ENCODE measurements at places on chromosomes 12 and 14.

- no peak for DNase-seq
Measured at GRCh38 chr14:75323571-75323970, 44.9 kb downstream of the FOS start.

DNA sequence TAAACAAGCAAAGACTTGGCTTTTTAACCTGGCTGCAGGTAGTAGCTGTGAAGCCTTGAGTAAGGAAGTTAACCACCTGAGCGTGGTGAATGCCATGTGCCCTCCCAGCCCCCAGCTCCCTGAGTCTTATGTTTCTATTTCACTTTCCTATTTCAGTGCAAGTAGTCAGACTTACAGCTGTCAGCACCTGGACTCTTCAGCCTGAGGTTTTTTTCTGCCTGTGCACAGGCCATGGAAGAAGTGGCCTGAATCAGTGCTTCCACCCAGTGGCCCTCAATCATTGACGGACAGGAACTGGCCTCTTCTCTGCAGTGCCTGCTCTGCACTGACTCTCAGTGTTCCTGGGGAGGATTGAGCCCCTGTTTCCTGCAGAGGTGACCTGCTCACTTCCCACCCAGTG is 796.4 kb downstream of the MED13L start:
- peak; percentile 20 for DNase-seq

DNA sequence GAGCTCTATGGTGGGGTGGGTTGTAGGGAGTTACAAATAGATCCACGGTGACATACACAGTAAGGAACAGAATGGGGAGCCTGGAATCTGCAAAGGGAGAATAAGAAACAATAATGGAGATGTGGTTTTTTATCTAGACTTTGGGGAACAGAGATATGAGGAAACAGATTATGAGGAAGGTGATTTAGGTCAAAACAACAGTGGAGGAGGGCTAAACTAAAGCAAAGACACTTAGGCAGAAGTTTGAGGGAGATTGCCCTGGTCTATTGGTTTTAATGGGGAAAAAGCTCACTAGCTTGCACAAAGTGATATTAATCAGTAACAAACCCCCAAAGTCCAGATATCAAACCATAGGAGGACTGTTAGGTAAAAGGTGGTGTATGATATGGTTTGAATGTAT is 144.5 kb upstream of the DYRK2 start:
- DNase-seq, result no peak

DNA sequence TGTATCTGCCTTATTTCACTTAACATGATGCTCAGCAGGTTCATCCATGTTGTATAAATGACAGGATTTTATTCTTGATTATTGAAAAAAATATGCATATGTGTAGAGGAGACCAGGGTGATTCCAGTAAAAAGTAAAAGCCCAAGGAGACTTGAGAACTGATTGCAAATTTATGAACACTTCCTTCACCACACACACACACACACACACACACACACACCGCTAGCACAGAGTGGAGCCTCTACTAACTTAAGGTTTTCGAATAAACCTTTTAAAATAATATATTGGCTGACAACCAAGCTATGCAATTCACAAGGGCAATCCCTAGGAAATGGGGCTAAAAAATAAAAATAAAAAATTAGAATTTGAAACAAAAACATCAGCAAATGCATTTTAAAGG is 8.3 kb upstream of the KLRK1 start:
- no peak for DNase-seq

- no peak for DNase-seq
Measured at GRCh38 chr12:68972595-68972994, 39.6 kb upstream of the CPM start.

DNA sequence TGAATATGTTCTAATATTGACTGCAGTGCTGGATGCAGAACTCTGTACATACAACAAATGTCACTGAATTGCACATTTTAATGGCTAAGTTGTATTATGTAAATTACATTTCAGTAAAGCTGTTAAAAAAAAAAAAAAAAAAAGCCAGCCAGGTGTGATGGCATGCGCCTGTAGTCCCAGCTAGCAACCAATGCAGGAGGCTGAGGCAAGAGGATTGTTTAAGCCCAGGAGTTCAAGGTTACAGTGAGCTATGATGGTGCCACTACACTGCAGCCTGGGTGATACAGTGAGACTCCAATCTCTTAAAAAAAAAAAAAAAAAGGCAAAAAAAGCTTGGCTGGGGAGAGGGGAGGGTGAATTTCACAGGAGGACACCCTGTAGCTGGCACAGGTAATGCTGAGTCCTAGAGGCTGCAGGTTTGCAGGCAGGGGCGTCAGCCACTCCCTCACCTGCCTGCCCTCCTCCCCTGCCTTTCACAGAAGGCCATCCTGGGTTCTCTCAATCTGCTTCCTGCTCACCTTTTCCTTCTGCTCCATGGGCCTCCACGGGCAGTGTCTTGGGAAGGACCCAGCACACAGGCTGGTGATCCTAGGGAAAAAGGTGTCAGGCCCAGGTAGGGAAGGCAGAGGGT is 40.7 kb downstream of the TESC start:
- no peak for DNase-seq

Data from GM20000 (cell line).